ENCODE measurements at places on chromosomes 2 and 18. TPM values are rescaled to one million over a fixed set of nuclear protein-coding genes. Genes with fewer than 3 reads are reported as not detected.

DNA sequence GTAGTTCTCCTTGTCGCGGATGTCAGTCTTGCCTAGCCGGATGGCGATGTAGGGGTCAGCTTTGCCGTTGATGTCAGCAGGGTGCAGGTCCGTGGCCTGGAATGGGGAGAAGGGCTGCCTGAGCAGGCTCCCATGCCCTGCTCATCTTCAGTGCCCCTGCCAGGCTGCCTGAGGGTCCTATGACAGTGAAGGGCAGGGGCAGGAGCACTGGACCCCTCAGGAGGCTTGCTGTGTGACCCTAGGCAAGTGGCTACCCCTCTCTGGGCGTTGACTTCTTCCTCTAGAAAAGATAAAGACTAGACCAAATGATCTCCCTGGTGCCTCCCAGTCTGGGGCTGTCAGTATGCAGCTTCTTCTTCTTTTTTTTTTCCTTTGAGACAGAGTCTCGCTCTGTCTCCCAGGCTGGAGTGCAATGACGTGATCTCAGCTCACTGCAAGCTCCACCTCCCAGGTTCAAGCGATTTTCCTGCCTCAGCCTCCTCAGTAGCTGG, 11.9 kb downstream of the OTOF start:
- no peak for DNase-seq

GRCh38 chr18:64287926-64288325, 139.0 kb upstream of the LINC00305 start:
- no peak for DNase-seq

GRCh38 chr2:231512222-231512621, 18.0 kb downstream of the NMUR1 start:
- peak; percentile 45 for DNase-seq

GRCh38 chr2:54605836-54606235, 117.6 kb upstream of the EML6 start:
- no peak for DNase-seq

GRCh38 chr2:204691911-204692510, 146.7 kb downstream of the PARD3B start:
- no peak for DNase-seq

GRCh38 chr18:2681993-2682603, 26.6 kb downstream of the SMCHD1 start:
- no peak for DNase-seq

DNA sequence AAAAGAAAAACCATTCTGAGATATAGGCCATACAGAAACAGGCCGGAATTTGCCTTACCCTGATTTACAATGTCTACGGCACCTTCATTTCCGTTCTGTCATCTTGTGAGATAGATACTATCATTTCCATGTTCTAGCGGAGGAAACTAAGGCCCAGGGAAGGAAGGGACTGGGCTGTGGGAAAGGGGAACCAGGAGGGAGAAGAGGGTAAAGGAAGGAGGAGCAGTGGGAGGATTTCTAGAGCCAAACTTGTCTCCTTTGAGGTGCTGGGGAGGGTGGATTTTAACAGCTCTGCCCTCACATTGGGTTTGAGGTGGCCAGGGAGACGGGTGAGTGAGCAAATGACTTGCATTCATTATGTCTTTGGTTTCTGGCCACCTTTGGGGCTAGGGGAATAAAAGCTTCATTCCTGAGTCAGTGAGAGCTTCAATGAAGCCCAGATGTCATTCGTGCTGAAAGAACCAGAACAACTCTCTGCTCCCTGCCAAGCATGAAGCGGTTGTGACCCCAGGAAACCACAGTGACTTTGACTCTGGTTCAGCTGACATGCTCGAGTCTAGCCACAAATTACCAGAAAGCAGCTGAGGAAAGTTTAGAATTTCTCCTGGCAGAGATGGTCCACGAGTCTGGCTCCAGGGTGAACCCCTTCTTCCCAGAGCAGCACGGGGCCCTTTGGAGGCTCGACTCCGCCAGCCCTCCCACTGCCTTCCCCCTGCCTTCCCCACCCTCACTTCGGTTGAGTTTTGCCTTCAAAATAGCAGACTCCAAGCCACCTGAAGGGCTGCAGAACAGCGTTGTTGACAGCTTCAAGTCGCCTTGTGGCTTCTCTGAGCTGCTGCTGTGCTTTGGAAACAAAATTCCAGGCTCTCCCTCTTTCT, 3.8 kb downstream of the ACTG2 start:
- no peak for DNase-seq

DNA sequence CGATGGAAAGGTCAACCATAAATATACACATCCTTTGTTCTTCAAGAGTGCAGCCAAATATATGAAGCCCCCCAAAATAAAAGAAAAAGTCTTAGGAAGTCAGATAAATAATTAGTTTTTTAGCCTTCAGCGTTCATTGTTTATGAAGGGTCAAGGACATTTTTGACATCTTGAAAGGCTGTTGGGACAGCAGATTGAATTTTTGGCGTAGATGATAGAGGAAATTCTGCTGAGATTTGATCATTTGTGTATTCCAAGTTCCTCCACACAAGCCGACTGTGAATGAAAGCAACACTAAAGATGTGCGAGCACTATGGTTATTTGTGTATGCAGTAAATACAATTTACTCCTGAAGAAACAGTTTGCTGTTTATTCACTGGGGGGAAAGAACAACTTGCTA, 177.8 kb upstream of the PARD3B start:
- no peak for DNase-seq

GRCh38 chr18:3485153-3486149, 35.5 kb downstream of the TGIF1 start:
- no peak for DNase-seq

DNA sequence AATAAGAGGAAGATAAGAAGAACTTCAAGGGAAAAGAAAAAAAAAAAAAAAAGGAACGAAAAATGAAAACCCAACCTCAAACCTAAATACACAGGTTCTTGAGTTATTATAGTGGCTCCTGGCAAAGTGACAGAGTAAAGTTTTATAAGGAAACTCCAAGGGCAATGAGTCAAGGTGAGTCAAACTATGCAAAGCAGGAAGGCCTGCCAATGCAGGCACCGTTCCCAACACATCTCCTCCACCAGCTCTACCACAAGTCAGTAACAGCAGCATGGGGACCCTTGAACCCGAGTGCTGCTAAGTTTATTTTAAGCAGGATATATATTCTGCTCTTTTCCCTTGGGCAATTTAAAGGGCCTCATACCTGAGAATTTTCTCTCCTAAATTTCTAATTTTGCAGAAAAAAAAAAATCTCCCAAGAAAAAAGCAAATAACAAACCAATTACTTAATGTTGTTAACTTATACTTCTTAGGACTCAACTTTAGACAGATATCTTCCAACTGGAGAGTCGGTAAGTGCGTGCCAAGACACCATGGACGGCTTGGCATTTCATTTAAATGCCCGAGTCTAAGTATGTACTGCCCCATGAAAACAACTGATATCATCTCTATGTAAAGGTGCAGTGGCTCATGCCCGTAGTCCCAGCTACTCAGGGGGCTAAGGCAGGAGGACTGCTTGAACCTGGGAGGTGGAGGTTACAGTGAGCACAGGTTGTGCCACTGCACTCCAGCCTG, 75.7 kb upstream of the TFCP2L1 start:
- peak; percentile 75 for DNase-seq

- DNase-seq = no peak
Measured at GRCh38 chr2:22273853-22274252, 1111.1 kb upstream of the KLHL29 start.

GRCh38 chr18:47917923-47918610, 12.4 kb downstream of the SMAD2 start:
- no peak for DNase-seq

DNA sequence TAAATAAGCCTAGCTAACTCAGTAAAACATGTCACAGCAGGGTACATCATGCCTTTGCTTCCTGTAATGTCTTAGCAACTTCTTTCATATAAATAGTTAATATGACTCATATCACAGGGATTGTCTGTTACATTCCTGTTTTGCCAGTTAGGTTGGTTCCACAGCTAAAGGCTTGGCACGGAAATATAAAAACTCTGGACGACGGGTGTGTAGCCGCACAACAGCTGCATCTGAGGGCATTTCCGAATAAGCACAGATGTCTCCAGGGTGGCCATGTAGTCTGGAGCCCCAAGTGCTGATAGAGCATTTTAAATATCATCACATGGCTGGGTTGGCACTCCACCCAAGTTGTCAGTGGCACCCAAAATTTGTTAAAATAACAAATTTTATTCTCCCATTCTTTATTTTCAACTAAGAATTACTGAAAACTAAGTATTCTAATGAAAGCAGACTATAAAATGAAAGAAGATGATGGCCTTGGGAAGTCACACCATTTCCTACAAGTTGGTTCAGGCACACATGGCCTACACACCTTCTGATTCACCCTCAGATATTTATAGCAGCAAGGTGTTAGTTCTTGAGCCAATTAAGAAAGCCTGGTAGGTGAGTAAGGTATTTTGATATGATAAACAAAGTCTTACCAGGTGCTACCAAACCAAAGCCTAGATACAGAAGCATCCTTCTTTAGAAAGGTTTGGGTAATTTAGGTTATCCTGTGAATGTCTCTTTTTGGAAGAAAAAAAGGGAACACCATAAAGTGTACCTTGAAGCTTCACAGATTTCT, 61.8 kb upstream of the STK17B start:
- no peak for DNase-seq

DNA sequence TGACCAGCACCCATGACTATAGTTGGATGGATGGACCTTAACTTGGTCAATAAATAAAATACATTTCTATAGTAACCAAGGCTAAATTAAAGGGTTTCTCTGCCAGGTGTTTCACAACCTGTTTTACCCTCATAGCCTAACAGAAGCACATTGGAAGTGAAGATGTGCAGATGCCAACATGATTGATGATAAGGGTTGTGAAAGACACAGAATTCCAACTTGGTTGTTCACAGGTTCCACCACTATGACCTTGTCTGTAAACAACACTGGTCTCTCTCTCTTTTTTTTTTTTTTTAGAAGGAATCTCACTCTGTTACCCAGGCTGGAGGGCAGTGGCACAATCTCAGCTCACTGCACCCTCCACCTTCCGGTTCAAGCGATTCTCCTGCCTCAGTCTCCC, 37.5 kb upstream of the PTH2R start:
- DNase-seq = no peak

- no peak for DNase-seq
Measured at GRCh38 chr2:149587950-149588487, 444 bp upstream of the MMADHC start.

DNA sequence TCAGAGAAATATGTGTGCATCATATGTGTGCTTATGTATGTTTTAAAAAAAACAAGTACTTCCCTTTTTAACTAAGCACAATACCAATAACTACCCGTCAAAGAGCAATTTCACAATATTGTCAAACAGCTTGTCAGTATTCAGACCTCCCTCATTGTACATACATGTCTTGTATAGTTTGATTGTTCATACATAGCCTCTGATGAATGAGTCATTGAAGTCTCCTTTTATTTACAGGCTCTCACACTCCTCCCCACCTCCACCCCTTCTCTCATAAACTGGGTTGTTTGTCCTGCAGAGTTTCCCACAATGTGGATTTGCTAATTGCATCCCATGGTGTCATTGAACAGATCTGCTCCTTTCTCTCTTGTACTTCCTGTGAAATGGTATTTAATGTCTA, 132.8 kb upstream of the L3MBTL4 start:
- no peak for DNase-seq

DNA sequence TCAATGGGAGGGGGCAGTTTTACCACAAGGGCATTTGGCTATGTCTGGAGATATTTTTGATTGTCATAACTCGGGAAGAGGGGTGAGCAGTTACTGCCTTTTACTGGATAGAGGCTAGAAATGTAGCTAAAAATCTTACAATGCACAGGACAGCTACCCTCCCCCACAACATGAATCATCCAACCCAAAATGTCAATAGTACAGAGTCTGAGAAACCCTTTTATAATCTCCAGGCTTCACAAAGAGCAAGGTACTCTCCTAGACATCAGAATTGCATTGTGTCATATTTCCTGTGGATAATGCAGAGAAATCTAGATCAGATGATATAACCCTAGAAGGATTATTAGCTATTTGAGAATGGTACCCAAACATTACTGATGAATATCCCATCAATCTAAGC, 277.1 kb upstream of the NRP2 start:
- no peak for DNase-seq

GRCh38 chr18:74774486-74774885, 176.8 kb downstream of the ZNF407 start:
- no peak for DNase-seq

DNA sequence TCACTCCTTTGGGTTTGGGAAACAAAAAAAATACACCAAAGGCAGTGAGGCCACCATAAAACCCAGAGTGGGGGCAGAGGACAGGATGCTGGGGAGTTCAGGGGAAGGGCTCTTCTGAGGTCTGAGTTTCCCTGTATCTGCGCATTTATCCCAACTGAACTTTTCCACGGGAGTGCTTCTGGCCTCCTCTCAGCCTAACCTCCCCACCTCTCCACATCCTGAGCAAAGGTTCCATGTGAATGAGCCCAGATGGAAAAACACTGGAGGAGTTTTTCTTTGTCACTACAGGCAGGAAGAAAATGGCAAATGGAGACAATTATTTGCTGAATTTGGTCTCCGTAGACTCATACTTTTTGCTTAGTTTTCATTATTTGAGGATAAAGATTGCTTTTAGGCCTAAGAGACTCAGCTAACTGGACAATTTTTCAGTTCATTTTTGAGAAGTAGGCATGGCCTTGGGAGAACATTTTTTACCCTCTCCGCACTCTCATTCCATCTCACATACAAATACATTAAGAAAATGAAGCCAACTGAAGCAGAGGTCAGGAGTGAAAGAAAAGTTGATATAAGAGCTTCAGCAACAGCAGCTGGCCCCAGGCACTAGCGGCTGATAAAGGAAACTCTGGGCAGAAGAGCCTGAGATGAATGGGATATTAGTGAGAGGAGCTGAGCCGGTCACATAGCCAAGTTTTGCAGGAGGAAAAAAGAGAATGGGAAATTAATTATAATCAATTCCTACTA, 82.6 kb upstream of the CYP1B1 start:
- no peak for DNase-seq

LNPK gene
- 28.7 TPM for total RNA-seq

PJVK gene
- 2.3 TPM for total RNA-seq

POTEJ gene
- not detected for total RNA-seq

EVX2 gene
- total RNA-seq = not detected

BARD1 gene
- total RNA-seq = 11.3 TPM

TPGS2 gene
- 57.6 TPM for total RNA-seq

HOXD11 gene
- total RNA-seq = not detected

LYPD6 gene
- 0.29 TPM for total RNA-seq

RFTN2 gene
- total RNA-seq = 12.3 TPM

ST3GAL5 gene
- total RNA-seq = 76.7 TPM

AGXT gene
- not detected for total RNA-seq
